ENCODE measurements at places on chromosomes 6 and 20.

DNA sequence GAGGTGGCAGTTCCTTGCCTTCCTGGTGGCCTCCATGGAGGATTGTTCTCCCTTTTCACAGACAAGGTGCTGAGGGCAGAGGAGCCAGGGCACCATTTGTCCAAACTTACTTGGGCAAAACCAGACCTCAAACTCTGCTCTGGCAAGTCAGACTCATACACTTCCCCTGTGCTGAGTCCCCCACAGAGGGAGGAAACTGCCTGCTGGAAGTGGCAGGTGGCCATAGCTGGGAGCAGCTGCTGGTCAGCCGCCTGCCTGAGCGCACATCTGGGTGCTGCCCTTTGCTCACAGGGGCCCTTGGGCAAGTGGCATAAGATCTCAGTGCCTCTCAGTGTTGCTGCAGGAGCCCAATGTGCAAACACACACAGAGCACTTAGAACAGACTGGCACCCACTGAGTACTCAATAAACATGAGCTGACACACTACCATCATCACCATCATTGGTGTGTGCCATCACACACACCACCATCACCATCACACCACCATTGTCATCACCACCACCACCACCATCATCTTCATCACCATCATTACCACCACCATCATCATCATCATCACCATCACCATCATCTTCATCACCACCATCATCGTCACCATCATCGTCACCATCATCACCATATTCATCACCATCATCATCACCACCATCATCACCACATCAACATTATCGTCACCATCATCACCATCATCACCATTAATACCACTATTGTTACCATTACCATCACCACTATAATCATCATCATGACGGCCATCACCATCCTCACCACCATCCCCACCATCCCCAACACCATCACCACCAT, 17.6 kb downstream of the NOL4L start:
- no peak for DNase-seq

DNA sequence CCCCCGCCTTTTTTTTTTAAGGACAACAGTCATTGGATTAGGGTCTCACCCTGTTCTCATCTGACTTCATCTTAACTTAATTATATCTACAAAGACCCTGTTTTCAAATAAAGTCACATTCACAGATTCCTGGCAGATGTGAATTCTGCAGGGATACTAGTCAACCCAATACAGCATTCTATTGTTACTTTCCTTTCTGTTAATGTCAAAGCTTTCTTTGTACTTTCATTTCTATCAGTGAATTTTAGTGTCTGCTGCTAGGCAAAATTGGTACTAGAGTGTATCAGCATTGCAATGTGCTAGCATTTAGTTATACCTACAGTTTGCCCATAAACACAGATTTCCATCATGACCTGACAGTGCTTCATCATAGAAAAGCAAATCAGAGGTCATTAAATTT, 281.9 kb downstream of the CDKAL1 start:
- no peak for DNase-seq

GRCh38 chr20:51176876-51177275, 154.0 kb upstream of the KCNG1 start:
- no peak for DNase-seq

GRCh38 chr6:152127432-152128165, 320.1 kb downstream of the ESR1 start:
- no peak for DNase-seq

DNA sequence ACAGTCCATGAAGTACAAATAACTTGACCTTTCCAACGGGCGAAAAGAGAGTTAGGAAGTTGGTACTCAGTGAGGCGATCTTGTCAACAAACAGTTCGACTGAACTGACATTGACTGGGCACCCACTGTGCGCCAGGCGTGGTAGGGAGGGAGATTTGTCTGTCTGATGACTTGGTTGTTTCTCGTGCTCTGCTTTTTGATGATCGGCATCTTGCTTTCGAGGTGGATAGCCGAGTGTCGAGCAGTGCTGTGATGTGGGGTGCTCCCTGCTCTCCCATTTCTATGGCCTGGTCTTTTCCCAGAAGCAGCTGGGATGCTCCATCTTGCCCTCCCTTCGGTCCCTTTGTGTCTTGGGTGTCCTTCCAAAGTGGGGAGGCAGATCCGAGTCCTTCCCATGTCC, 30.4 kb downstream of the RPP40 start:
- no peak for DNase-seq

- no peak for DNase-seq
Observed at GRCh38 chr6:105935416-105935815, 150.7 kb upstream of the PRDM1 start.

GRCh38 chr6:106134087-106134770, 48.1 kb downstream of the PRDM1 start:
- no peak for DNase-seq

GRCh38 chr20:60064554-60065196, 106.5 kb downstream of the CDH26 start:
- DNase-seq = no peak

DNA sequence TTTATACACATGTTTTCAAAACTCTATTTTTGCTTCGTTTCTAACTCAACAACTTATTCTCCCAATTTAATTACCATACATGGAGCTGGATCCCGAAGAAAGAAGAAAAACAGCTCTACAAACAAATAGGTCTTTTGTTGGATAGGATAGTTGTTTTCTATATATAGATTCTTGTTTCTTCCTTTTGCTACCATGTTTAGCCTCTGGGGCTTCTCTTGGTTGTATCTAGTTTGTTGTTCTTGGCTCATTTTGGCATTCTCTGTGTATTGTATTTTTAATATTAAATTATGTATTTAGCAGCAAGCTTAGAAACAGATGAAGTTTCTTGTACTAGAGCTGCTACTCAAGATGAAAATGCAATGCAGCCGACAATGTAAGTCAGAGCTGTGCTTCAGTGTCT, 60.9 kb downstream of the PLCB4 start:
- no peak for DNase-seq

GRCh38 chr6:54327631-54328030, 19.4 kb downstream of the TINAG start:
- DNase-seq = no peak

- no peak for DNase-seq
Observed at GRCh38 chr6:102075539-102075938, 682.0 kb downstream of the GRIK2 start.

- DNase-seq = no peak
Observed at GRCh38 chr20:13458860-13459451, 179.8 kb downstream of the TASP1 start.

DNA sequence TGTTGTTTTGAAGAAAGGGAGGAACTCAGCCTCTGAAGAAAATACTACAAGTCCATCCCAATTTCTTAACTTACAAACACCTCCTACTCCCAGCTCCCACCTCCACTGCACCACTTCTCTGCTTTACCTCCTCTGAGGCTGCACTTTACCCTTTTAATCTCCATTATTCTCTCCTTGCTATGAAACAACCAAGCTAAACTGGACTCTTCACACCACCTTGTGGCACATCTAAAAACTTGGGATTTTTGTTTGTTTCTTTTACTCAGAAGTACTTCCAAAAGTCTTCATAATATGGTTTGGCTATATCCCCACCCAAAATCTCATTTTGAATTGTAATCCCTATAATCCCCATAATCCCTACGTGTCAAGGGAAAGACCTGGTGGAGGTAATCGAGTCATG, 142.2 kb downstream of the MOXD1 start:
- no peak for DNase-seq

DNA sequence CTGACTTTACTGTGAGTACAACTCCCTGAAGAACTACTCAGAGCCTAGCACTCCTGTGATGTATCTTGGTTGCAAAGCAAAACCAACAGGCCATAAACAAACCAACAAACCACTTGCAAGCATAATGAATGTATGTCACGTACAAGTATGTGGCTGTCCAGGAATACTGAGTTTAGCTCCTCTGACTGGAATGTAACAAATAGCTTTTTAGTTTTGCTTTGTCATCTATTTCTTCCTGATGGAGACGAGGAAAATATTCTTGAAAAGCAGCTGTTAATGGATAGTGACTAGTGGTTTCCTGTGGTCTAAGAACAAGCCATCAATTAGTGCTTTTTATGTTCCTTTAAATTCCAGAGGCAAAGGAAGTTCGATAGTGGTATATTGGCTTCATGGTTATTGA, 101.9 kb upstream of the LY86 start:
- no peak for DNase-seq

- DNase-seq = no peak
Observed at GRCh38 chr6:40358473-40359460, 228.4 kb downstream of the LRFN2 start.

- no peak for DNase-seq
Observed at GRCh38 chr6:154347981-154348380, 8.6 kb downstream of the IPCEF1 start.

DNA sequence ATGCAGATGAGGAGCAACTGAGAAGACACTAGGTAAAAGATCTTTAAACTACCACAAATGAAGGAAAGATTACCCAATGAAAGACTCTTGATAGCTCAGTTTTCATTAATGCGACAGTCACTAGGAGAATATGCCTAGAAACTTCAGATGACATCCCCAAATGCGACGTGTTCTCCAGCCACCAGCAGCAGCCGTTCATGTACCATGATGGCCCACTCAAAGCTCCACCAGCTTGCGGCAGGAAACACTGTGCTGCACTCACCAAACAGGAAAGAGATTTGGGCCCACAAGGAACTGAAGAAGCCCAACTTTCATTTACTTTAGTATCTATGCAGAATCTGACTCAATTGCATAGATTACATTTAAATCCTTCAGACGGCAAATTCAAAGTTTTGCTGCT, 7.5 kb downstream of the DIDO1 start:
- DNase-seq = no peak

DNA sequence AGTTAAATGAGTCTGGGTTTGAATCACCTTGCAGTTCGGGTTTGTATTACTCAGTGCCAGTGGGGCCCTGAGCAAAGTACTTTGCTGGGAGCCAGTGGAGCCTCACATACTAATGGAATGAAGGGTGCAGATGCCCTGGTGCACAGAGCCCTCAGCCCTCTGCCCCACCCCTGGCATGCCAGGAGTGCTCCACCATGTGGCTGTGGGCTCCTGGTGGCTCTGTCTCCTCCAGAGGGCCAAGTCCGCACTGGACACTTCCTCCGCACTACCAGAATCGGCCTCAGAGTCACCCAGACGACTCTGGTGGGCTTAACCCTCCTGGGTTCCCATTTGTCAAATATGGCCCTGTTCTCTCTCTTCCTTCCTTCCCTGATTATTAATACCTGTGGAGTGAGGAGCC, 94.0 kb downstream of the STK35 start:
- no peak for DNase-seq

- no peak for DNase-seq
Observed at GRCh38 chr6:34028691-34029360, 117.1 kb downstream of the GRM4 start.

GRCh38 chr6:45554591-45554990, 176.9 kb upstream of the SUPT3H start:
- no peak for DNase-seq

DNA sequence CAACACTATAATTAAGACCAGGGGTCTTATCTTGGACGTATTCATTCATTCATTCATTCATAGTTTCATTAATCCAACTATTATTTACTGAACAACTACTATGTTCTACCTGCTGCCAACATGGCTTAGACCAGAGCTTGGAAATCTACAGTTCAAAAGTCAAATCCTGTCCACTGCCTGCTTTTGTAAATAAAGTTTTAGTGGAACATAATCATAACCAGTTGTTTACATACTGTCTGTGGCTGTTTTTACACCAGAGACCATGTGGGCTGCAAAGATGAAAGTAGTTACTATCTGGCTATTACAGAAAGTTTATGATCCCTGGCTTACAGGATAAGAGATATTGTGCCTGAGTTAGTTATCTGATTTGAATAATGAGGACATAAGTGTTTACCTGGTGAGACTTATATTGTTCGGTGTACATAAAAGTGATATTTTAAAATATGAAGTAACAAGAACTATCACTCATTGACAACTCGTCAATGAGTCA, 567.7 kb downstream of the TFAP2B start:
- no peak for DNase-seq

GRCh38 chr6:49552596-49552995, 2.1 kb downstream of the C6orf141 start:
- DNase-seq = no peak

DNA sequence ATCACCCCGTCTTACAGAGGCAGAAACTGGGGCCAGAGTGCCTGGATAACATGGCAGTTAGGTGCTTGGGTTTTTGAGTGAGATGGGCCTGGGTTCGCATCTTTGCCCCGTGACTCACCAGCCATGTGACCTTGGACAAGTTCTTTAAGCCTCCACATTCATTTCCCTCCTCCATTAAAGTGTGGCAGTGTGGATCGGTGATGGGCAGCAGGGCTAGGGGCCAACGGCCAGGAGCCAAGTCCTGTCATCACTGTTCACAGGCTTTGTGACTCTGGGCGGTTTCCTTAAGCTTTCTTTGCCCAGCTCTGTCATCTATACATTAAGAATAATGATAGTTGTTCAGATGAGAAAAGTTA, 85.5 kb upstream of the PMEPA1 start:
- no peak for DNase-seq

GRCh38 chr20:25040438-25040831, 17.5 kb downstream of the ACSS1 start:
- DNase-seq = no peak

DNA sequence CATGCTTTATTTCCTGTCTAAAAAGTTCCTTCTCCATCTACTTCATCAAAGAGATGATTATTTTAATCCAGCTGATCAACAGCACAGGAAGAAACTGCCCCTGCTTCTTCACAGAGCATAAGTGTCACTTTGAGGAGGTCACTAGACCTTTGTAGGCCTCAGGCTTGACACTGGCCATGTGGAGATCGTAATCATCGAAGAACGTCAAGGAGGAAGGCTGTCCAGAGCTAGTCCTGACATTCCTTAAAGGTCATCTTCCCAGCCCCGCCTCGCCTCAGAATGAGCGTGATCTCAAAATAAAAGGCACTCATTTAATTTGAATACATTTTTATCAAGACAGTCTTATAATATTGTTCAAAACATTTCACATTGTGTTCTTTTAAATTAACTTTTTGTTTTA, 445.7 kb upstream of the CDH4 start:
- DNase-seq = no peak

DNA sequence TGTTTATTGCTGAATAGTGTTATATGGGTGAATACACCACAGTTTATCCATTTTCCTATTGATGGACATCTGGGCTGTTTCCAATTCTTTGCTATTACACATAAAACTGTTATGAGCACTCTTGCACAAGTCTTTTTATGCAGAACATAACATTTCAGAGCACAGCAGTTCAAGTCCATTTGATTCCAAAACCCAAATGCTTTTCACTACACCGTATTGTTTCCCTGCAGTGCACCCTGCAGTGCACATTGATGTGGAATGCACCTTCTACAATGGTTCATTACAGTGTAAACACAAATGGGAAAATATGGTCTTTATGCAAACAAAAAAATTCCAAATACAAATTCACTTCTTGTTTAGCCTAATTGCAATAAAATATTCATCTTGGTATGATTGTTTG, 3.6 kb upstream of the SLC2A12 start:
- DNase-seq = no peak

GRCh38 chr6:166236596-166236995, 68.9 kb upstream of the TBXT start:
- DNase-seq = no peak

GRCh38 chr20:50867805-50868204, 63.4 kb downstream of the ADNP start:
- DNase-seq = no peak

GRCh38 chr6:156886409-156886808, 109.2 kb downstream of the ARID1B start:
- no peak for DNase-seq

- DNase-seq = no peak
Observed at GRCh38 chr6:92706976-92707375, 712.4 kb downstream of the EPHA7 start.
